Karpas-422 (cell line): ENCODE measurements at places on chromosomes 6 and 20. TPM values are rescaled to one million over a fixed set of nuclear protein-coding genes. Genes with fewer than 3 reads are reported as not detected.

IMPG1 gene
- not detected in 2 replicates for total RNA-seq

SPDEF gene
- total RNA-seq: not detected in 2 replicates

- H3K4me3 ChIP-seq: no peak overlapping the region
- no peaks in the 10 kb centered on the region for H3K4me1 ChIP-seq
- no peak overlapping the region for H3K27ac ChIP-seq
- H3K27me3 ChIP-seq: no peaks in the 10 kb centered on the region
Measured at GRCh38 chr6:74491844-74492374, 713.9 kb downstream of the COL12A1 start.

DNA sequence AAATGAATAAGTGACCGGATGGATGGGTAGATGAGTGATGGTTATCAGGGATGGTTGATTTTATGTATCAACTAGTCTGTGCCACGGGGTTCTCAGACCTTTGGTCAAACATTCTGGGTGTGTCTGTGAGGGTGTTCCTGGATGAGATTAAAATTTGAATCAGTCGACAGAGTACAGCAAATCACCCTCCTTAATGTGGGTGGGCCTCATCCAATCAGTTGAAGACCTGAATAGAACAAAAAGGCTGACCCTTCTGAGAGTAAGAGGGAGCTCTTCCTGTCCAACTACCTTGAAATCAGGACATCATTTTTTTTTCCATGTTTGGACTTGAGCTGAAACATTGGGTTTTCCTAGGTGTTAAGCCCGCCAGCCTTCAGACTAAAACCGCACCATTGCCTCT lies 136.4 kb upstream of the ATXN1 start:
- DNase-seq: no peak
- H3K27me3 ChIP-seq: no peaks in the 10 kb centered on the region
- H3K4me1 ChIP-seq: no peaks in the 10 kb centered on the region
- no peaks in the 10 kb centered on the region for H3K36me3 ChIP-seq
- no peak overlapping the region for H3K27ac ChIP-seq
- H3K4me3 ChIP-seq: no peak overlapping the region

- H3K4me3 ChIP-seq: no peak overlapping the region
- no peaks in the 10 kb centered on the region for H3K36me3 ChIP-seq
- no peak overlapping the region for H3K27ac ChIP-seq
Measured at GRCh38 chr20:51230727-51231126, 207.8 kb upstream of the KCNG1 start.

GRCh38 chr6:13358511-13358910 lies 30.2 kb upstream of the TBC1D7 start:
- H3K27me3 ChIP-seq: no peaks in the 10 kb centered on the region
- peak overlapping the region; percentile 98 for H3K27ac ChIP-seq
- peaks cover 78% of the 10 kb centered on the region for H3K4me1 ChIP-seq
- H3K36me3 ChIP-seq: no peaks in the 10 kb centered on the region
